Islet precursor cell (in vitro differentiated cells): ENCODE measurements at places on chromosomes 13 and 19.
A peak's percentile ranks its signal among the peaks of the same experiment; 100 is the strongest.

DNA sequence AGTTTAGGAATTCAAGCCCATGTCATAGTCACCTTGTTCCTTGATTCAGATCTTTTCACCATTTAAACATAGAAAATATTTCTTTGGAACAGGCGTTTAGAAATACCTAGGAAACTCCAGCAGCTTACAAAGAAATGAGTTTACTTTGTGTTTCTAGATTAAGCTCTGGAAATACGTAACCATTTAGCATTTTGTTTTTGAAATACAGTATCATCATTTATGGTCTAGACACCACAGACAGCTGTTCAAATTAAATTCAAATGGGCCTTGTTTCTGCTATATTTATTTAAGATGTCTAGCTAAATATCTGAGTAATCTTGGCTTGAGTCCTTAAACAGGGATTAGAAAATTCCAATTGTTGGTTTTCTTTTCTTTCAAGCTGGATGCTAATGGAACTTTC lies 228.5 kb downstream of the NDFIP2 start:
- no peak for DNase-seq

DNA sequence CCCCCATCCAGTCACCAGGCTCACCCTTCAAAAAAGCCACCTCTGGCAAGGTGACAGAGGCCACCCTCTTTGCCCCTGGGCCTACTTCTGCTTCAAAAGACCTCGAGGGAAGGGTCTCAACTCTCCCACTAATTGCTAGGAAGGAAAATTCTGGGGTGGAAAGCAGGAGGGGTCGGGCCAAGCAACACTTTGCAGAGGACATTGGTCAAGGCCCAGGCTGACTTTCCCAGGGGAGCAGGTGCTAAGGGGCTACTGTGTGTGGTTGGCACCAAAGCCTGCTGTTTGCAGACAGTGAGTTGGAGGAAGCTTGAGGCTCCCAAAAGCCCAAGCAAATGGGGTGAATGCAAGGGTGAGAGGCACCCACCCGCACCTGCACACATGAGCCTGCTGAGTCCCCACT lies 28.6 kb upstream of the VSTM2B start:
- no peak for DNase-seq

DNA sequence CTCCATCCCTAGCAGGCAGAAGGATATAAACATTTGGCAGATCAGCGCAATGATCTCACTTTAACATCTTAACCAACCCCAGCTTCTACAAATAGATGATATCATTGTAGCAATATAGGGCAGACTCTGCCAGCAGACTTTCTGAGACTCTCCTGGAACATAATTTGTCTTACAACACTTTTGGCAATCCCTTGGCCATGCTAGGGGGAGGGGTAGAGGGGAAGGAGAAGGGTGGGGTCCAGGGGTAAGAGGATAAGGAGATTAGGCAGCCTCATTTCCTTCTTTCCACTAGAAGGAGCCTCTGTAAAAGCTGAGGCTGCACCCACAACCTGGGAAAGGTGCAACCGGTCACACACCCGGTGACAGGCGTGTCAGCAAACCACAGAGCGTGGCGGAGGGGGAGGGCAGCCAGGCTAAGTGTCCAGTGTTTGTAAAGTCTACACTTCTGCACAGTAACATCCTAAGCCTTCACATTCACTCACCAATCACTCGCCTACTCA lies 8.7 kb upstream of the UBAC2 start:
- DNase-seq: no peak

DNA sequence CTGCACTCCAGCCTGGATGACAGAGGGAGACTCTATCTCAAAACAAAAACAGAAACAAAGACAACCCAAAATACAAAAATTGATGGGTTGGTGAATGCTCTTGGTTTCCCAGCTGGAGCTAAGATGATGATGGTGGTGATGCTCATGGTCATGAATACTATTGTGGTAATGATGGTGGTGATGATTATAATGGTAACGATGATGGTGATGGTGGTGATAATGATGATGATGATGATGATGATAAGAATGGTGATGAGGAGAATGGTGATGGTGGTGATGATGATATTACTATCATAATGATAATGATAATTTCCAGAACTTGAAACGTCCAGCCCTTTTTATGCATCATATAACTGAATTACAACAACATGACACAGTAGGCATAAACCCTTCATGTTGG lies 40.1 kb downstream of the VAV1 start:
- no peak for DNase-seq

- DNase-seq: no peak
Observed at GRCh38 chr19:10692673-10693264, 8.5 kb upstream of the QTRT1 start.

GRCh38 chr19:799076-799881 lies 2.0 kb downstream of the PTBP1 start:
- no peak for DNase-seq

GRCh38 chr13:25042151-25042865 lies 53.6 kb upstream of the PABPC3 start:
- DNase-seq: no peak

DNA sequence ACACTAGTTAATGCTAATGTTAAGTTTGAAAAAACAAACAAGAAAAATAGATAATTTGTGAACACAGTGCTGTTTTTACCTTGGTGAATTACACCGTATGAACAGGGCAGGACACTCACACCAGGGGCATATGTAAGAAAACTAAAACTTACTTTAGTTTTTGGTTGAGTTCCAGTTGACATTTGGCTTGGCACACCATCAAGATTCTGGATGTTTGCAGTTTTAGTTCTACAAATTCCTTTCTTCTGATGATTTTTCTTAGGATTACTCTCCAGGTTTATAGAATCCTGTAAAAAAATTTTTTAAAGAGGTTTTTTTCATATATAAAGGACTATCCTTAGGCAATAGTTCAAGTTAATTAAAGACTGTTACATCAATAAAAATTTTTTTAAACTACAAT lies 238.5 kb upstream of the STARD13 start:
- DNase-seq: no peak

DNA sequence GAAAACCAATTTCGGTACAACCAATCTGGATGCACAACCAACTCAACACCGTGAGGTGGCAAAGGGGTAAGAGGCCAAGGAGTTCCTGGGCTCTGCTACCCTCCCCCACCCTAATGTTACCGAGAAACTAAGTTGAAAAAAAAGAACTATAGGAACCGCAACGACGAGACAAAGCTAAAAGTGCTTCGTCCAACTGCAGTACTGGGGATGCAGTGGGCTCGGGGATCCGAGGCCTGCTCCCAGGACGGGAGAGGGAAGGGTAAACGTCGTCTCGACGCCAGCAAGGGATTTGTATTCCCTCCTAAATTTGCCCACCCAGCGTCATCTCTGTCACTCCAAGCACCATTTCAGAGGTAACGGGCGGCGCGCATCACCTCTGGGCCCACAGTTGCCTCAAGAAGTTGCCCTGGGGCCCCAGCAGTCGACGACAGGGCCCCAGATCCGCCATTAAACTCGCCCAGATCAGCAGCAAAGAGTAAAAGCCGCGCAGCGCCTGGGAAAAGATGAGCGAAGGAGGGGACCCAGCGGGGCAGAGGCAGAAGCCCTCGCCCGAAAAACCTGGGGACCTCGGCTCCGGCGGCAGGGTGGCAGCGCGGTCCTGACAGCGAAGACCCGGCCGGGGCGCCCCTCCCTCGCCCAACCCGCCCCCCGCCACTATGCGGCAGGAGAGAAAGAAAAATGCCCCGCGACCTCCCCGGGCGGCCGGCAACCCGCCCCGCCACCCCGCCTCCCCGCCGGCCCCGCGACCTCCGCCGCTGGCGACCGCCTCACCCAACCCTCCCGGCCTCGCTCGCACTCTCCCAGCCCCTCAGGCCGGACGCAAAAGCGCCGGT lies 752 bp downstream of the ZMYM5 start:
- peak; percentile 56 for DNase-seq

- no peak for DNase-seq
Observed at GRCh38 chr13:91308299-91308698, 39.2 kb upstream of the MIR17HG start.

DNA sequence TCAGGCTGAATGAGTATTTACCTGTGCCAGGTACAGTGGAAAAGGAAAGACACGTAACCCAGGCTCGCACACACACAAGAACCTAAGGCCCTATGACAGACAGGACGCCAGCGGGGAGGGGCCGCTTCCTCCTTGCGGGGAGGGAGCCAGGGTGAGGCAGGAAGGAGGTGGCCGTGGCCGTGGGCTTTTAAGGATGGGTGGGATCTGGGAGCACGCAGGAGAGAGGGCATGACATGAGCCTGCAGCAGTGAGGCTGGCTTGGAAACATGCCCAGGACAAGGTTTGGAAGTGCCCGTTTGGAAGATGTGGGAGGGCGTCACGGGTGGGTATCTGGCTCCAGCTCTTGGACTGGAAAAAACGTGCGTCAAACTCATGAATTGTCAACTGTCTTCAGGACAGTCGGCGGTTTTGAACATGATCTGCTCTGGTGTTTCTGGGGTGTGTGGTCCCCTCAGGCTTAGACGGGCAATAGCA lies 20.1 kb downstream of the SH3GL1 start:
- DNase-seq: no peak

DNA sequence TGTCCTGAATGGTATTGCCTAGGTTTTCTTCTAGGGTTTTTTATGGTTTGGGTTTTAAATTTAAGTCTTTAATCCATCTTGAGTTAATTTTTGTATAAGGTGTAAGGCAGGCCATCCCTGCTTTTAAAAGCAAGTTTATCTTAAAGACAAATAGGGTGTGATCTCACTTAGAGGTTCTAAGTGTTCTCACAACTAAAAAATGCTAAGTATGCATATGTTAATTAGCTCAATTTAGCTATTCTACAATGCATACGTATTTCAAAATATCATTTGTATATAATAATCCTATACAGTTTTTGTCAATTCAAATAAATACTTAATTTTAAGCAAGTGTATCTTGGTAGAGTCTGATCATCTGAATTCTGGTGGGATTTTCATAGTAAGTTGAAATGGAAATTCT lies 50.4 kb downstream of the MBNL2 start:
- DNase-seq: no peak

DNA sequence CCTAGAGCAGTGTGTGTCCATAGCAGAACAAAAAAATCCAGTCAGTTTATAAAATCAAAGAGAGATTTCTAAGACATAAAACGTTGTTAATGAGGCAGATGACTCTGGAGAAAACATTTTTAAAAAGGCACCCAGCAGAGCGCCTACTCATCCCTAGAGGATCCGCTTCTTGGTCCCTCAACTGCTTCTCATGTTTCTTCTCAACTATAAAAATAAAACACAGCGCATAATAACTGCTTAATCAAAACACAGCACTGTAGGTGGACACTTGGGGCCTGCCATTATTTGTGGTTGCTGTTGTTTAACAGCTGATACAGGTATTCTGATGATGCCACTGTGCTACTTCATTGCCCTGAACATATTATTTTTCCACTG lies 347.9 kb downstream of the FGF9 start:
- DNase-seq: no peak

DNA sequence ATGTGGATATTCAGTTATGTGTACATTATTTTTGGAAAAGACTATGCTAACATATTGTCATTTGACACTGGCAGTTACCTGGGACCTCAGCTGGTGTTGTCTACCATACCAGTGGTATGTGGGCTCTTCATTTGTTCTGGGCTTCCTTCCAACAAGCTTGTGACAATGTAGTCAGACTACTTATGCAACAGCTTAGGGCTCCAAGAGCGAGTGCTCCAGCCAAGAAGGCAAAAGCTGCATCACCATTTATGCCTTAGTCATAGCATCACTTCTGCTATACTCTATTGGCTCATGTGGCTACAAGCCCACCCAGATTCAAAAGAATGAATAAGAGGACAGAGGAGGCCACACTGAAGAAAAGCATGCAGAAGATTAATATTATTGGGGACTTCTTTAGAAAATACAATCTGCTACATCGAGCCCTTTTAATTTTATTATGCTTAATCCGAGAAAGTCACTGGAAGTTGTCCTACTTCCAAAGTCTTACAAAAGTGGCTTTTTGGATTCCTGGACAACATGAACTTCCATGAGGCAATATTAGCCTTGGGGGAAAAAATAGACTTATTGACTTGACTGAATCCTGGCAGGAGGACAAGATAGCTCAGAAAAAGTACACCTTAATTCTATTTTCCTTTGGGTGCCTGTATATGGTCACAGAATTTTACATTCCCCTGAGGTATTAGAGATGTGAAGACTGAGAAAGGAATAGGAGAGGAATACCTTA lies 529.4 kb upstream of the HTR2A start:
- no peak for DNase-seq

- no peak for DNase-seq
Observed at GRCh38 chr13:24348385-24348784, 39.0 kb downstream of the C1QTNF9 start.

DNA sequence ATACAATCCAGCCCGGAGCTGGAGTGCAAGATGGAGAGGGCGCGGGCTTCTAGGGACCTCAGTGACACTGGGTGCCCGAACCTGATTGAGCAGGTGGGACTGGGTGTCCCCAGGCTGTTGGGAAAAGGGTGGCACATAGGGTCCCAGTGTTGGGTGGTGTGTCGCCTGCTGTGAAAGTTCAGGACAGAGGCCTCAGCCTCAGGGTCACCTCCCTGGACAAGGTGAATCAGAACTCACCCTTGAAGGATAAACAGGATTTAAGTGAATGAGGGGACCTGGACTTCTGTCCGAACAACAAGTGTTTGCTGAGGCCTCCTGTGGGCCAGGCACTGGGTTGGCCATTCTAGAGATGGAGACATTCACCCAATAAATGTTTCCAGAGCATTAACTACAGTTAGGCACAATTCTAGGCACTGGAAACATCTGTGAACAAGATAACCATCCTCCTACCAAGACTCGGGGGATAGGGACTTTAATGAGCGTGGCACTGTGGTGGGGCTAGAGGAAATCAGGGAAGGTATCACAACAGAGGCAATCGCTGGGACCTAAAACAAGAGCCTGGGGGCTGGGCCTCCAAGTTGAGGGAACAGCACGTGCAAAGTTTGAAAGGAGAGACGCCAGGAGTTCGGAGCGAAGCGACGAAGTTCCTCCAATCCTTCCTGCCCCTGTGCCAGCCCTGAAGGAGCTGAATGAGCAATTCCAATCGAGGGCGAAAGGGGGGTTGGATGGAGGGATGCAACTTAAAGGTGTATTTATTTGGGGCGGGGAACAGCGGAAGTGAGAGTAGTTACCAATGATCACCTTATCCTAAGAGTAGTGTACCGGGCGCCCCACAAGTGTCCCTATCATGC lies 921 bp upstream of the POLD1 start:
- no peak for DNase-seq

DNA sequence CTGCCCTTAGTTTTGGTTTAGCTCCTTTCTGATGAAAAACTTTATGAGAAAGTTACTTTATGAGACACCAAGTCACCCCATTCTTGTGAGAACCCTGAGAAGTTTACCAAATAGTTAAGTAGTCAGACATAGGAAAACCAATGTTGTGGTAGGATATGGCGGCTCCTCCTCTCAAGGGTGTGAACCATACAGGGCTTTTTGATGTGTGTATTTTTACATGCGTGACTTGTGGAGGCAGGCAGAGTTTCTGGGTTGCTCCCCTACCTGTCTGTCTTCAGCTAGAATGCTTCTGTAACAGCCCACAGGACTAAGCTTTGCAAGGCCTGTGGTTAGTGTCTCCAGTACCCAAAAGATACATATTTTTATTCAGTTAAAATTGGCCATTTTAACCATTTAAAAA lies 18.3 kb downstream of the UBAC2 start:
- DNase-seq: no peak

GRCh38 chr13:20353973-20354372 lies 121.9 kb upstream of the GJB6 start:
- DNase-seq: no peak
